Activated T-cell treated with anti-CD3 and anti-CD28 coated beads, Interleukin-2, amount 50 U/mL, for 72 hours (primary cell): ENCODE measurements at places on chromosomes 1 and 21. TPM values are rescaled to one million over a fixed set of nuclear protein-coding genes. Genes with fewer than 3 reads are reported as not detected.
A peak's percentile ranks its signal among the peaks of the same experiment; 100 is the strongest.

The ZNF697 gene
- 0.32 TPM for total RNA-seq

- DNase-seq = no peak
Measured at GRCh38 chr1:172537366-172537765, 4.4 kb downstream of the SUCO start.

The FMN2 gene
- total RNA-seq = not detected

GRCh38 chr1:205802060-205802459, 10.9 kb downstream of the SLC41A1 start:
- no peak for DNase-seq

DNA sequence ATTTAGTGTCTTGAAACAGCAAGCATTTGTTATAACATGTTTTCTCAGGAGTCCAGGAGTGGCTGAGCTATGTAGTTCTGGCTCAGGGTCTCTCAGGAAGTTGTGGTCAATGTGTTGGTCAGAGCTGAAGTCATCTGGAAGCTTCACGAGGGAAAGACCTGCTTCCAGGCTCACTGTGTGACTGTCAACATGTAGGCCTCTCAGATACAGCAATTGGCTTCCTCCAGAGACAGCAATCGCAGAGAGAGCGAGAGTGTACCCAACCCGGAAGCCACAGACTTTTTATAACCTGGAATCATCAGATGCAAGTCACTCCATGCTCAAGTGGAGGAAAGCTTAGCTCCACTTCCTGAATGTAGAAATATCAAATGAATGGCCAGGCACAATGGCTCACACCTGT, 40.9 kb downstream of the TNFRSF9 start:
- DNase-seq = no peak

DNA sequence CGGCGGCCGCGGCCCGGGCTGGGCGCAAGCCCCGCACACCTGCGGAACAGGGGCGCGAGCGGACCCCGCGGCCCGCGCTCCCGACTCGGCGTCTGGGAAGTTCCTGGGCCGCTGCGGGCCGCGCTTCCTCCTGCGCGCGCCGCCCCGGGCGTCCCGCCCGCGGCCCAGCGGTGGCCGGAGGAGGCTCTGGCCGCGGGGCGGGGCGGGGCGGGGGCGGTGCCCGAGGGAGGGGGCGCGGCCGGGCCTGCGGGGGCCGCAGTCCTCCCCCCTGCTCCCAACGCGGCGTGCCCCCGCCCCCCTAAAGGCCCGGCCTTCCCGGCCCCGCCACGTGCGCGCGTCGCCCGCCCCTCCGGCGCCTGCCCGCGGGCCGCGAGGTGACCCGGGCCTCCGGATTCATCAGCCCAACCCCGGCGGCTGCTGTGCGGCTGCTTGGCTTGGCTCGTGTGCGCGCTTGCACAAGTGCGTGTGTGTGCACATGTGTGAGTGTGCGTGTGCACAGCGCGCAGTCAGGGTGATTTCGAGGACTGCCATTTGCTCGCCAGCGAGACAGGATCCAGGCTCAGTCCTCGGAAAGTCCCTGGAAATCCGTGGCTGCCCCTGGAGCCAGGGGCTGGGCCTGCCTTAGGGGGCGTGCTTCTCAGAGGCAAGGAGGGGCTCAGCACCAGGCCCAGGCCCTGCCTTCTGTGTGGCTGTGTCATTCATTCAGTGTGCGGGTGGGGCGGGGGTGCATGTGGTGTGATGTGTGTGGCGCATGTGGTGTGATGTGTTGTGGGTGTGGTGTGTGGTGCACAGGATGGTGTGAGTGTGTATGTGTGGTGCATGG, at the start of gene C2CD2:
TSS of gene C2CD2 (minus strand) at position 188 of the 823 bp plus-strand sequence. CDS start 370 bp downstream, outside the sequence.
- peak; percentile 15 for DNase-seq

The RSPO1 gene
- total RNA-seq = not detected

GRCh38 chr1:31111290-31111951, 45.9 kb upstream of the PUM1 start:
- DNase-seq = no peak

- no peak for DNase-seq
Measured at GRCh38 chr1:209265301-209265700, 318.2 kb upstream of the CAMK1G start.

The HIVEP3 gene
- 22.8 TPM for total RNA-seq

DNA sequence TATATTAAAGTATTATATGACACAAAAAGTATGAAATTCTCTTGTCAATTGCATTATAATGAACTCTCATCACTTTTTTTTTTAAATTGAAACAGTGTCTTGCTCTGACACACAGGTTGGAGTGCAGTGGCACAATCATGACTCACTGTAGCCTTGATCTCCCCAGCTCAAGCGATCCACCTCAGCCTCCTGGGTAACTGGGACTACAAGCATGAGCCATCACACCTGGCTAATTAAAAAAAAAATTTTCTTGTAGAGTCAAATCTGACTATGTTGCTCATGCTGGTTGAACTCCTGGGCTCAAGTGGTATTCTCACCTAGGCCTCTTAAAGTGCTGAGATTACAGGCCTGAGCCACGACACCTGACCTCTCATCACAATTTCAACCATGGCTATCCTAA, 259.3 kb downstream of the S1PR1 start:
- DNase-seq = peak; percentile 32

DNA sequence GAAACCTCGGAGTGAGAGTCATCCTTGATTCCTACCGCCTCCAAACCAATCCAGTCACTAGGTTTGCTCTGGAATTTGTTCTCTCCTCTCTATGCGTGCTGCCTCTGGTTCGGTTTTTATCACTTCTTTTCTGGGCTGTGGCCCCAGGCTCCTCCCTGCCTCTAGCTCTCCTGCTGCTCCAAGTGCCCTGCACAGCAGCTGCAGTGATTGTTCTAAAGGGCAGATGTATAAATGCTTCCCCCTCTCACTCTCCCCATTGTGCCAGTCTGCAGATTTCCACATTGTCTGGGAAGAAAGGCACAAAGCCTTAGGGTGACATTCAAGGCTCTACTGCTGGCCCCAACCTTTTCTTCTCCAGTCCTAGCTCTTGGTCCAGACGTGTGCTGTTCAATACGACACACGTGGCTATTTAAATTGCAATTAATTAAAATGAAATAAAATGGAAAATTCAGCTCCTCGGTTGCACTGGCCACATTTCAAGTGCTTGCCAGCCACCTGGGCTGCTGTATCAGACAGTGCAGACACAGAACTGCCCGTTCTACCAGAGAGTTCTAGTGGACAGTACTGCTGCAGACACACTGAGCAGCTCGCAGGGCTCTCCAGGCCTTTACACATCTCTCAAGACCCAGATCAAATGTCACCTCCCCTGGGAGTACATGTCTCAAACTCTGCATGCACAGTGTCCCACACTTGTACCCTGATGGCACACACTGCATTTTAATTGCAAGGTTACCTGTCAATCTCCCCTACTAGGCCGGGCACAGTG, 12.4 kb downstream of the TRIM62 start:
- no peak for DNase-seq

DNA sequence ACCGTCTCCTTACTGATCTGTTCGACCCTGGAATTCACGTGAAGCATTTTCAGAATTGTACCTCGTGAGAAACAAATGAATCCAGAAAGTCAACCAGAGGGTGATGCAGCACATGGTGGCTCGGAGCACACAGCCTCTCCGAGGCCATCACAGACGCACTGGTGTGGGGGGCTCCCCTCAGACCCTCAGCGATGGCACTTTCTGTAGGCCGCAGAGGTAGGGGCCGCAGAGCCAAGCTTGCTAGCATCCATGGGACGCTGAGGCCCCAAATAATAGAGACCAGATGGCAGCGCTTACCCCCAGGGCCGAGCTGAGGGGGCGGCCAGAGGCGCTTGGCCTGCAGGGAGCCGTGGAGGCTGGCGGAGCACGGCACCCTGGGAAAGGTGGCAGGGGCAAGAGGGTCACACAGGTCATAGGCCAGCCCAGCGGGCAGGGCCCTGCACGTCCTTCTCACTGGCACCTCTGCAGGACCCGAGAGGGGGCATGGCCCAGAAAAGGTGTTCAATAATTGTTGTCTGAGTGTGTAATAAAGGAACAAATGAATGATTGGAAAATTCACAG, 28.1 kb upstream of the COL6A2 start:
- no peak for DNase-seq

The CELA2A gene
- total RNA-seq = not detected

GRCh38 chr1:206419783-206420182, 50.5 kb upstream of the IKBKE start:
- no peak for DNase-seq

DNA sequence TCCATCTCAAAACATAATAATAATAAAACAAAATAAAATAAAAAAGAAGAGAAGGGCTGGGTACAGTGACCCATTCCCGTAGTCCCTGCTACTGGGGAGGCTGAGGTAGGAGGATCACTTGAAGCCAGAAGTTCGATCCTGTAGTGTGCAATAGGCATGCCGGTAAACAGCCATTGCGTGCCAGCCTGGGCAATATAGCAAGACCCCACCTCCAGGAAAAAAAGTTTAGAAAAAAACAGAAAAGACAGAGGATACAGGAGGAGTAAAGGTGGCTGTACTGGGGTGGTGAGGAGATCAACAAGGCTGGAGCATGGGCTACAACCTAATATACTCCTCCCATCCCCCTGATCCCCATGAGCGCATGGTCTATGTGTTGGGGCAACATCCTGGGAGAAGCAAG, 30.8 kb downstream of the PTAFR start:
- DNase-seq = no peak

DNA sequence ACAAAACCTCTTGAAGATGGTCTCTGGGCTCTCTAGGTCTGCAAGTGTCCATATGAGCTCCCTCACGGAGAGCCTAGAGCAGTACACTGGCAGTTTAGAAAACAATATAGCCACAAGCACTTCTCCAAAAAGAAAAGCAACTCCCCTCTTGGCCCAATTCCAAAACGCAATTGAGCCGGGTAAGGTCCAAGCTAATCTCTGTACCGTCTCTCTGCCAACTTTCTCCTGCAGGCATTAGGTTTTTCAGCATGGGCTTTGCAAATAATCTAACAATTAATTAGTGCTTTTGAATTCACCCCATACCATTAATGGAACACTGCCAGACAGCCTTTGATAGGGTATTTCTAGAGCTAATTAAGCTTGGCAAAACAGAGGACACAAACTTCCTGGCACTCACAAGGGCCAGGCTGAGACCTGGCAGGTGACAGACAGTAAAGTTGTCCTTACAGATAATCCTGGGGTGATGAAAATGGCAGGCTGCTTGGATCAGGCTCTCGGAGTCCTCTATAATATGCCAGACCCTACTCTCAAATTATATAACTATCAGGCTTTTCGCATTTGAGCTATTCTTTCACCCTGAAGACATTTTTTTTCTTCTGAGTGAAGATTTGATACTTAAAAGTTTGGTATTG, 39.8 kb downstream of the TGFBR3 start:
- no peak for DNase-seq

DNA sequence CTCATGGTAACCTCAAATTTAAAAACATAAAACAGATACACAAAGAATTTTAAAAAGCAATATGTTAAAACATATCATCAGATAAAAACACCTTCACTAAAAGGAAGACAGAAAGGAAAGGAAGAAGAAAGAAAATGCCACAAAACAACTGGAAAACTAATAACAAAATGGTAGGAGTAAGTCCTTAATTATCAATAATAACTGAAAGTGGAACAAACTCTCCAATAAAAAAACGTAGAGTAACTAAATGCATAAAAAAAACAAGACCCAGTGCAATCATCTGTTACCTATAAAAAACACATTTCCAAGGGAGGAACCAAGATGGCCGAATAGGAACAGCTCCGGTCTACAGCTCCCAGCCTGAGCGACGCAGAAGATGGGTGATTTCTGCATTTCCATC, 47.1 kb upstream of the ACADM start:
- no peak for DNase-seq

GRCh38 chr1:152756872-152757271, 953 bp upstream of the KPRP start:
- no peak for DNase-seq

GRCh38 chr21:15446223-15446622, 283.6 kb upstream of the USP25 start:
- no peak for DNase-seq

DNA sequence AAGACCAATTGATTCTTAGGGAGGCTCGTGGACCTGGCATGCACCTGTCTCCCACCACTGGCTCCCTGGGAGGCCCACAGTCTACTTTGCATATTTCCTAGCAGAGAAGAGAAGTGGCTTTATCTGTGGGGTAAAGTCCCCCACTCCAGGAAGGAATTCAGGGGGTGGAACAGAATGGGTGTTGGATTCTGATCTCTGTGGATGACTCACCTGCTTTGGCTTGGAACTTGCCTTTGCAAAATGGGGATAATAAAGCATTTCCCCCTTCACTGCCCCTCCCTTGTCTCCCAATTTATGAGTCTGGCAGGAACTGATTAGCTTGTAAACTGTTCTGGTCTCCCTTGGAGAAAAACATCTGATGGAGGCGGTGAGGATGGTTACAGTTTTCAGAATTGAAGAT, 21.2 kb upstream of the OTUD3 start:
- DNase-seq = no peak

DNA sequence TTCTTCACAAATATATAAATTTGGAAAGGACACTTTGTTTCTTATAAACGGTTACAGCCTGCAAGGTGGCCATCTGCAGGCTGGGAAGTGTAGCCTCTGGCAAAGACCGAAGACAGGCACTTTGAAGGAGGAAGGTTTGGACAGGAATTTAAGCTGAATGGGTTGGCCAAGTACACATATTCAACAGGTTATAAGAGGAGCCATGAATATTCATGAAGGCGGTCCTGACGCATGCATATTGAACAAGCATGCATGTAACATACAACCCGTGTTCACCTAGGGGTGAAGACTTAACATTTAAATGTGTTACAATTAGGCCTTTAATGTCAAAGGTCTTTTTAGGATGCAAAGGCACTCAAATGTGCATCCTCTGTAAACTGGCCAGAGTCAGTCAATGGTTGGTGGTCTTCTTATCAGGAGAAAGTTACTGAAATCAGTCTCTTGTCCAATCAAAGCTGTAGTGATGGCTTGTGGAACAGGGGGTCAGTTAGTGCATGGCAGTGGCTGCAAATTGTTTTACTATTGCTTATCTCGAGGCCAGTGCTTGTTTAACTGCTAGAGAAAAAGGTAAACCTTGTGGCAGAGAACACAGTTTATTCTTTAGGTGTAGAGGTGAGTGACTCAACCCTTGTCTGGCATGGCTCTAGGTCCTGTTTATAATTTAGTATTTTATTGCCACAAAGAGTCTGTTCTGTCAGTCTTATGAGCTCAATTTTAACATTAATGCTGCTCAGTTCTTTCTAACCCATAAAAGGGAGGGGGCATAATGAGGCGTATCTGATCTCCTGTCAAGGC, 70.3 kb upstream of the F3 start:
- no peak for DNase-seq

- no peak for DNase-seq
Measured at GRCh38 chr1:52899445-52899894, 22.1 kb downstream of the ECHDC2 start.

DNA sequence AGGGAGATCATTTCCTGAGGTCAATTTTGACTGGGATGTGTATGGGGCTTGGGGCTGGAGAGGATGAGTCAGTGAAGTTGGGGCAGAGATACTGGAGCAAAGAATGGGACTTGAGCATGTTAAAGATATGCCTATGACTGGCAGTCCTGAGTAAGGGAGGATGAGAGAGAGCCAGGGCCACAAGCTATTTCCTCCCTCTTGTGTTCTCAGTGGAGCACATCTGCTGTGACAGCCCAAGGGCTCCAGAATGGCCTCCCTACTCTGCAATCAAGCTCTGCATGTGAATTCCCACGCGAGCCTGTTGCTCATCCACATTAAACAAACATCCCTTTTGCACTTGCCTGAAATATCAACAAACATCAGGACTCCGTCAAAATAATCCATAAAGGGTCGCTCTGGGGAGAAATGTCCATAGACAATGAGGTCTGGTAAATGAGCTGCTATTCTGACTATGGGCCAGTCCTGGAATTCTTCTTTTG, 9.2 kb downstream of the ADCY10 start:
- DNase-seq = no peak
